Neural crest cell (in vitro differentiated cells): ENCODE measurements at places on chromosomes 11 and 22.
A peak's percentile ranks its signal among the peaks of the same experiment; 100 is the strongest.

GRCh38 chr11:95138448-95138847 lies 48.8 kb downstream of the ENDOD1 start:
- DNase-seq = no peak

- DNase-seq = no peak
Observed at GRCh38 chr11:125148743-125149142, 15.8 kb upstream of the PKNOX2 start.

DNA sequence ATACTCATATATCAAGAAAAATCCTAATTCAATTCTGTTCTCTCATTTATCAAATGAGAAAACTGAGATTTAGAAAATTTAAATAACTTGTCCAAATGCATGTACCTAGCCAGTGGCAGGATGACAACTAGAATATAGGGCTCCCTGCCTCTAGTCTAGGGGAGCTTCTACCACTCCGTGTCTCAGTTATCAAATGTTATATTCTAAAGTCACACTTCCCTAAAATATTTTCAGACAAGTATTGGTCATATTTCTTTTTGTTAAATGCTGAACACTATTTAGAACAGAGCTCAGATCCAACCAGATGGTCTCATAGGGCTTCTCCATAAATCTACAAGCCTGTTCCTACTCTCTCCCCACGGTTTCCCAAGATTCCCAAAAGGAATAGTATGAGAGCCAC lies 26.3 kb downstream of the KCNJ1 start:
- DNase-seq = no peak

DNA sequence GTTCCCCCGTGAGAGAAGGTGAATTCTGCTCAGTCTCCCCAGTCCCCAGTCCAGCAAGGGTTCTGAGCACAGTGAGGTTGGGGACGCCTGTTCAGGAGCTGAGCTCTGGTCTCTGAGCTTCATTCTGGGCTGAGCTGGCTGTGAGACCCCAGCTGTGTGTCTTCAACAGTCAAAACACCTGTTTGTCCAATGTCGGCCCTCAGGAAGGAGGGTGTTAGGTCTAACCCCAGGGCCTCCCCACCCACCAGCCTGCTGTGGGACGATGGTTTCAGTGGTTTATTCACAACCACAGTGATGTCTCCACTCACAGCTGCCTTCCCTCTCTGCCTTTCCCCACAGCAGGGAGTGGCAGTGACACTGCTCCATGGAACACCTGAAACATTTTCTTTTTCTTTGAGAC lies 1282.9 kb downstream of the TBC1D22A start:
- DNase-seq = no peak

DNA sequence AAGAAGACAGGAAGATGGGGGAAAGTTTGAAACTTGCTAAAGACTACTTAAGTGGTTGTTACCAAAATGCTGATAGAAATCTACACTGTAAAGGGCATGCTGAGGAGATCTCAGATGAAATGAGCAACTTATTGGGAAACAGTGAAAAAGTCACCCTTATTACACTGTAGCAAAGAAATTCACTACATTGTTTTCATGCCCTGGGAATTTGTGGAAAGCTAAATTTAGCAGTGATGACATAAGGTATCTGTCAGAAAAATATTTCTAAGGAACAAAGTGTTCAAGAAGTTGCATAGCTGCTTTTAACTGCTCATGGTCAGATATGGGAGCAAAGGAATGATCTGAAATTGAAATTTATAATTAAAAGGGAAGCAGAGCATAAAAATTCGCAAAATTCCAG lies 702.4 kb upstream of the LRRC4C start:
- DNase-seq = no peak

DNA sequence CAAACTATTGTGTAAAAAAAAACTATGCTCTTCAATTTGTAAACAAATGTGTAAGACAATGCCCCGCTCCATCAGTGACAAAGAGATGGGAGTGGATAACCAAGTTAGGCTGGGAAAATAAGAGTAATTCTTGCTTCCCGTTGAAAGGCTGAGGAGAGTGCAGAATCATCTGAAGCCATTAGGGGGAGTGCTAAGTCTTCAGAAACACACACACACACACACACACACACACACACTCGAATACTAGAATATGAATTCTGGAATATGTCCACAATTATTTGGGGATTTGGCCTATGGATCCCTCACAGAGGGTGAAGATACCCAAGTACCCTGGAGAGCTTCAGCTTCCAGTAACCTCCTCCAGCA lies 27.8 kb upstream of the ROBO3 start:
- DNase-seq = peak; percentile 16
